ENCODE measurements at places on chromosomes 4 and X.

DNA sequence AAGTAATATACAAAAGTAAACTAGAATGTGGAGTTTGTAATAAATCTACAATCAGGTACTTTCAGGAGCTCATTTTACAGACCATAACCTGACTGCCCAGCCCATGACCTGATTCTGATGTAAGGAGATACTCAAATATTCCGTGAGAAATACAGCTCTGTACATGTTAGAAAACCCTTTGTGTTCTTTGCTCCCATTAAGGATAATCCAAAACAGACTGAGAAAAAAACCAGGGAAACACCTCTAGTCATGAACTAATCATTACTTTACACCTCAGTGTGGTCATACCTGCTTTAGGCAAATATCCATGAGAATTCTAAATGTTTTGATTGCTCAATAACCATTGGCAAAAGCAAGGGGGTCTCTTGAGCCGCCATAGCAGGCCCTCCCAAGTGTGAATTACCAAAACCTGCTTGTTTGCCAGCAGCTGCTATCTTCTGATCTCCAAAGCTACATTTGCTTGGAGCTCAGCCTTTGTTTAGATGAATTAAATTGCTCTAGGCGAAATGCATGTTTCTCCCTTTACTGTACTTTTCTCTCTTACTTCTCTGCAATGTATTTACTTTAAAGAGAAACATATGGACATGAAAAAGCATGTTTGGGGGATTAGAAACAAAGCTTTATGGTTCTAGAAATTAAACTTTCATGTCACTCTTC is 79.1 kb downstream of the ANKRD50 start:
- DNase-seq, result no peak

- no peak for DNase-seq
These were observed 10.1 kb downstream of the SYNPO2 start for GRCh38 chr4:118898684-118899138.

DNA sequence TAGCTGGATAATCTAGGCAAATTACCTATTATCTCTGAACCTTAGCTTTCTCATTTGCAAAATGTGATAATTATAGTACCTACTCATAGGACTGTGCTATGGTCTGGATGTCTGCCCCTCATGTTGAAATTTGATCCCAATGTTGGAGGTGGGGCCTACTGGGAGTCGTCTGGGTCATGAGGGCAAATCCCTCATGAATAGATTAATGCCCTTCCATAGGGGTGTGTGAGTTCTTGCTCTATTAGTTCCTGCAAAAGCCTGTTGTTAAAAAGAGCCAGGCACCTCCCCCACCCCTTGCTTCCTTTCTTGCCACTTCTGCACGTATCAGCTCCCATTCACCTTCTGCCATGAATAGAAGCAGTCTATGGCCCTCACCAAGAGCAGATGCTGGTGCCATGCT is 73.9 kb downstream of the SERTM2 start:
- no peak for DNase-seq

DNA sequence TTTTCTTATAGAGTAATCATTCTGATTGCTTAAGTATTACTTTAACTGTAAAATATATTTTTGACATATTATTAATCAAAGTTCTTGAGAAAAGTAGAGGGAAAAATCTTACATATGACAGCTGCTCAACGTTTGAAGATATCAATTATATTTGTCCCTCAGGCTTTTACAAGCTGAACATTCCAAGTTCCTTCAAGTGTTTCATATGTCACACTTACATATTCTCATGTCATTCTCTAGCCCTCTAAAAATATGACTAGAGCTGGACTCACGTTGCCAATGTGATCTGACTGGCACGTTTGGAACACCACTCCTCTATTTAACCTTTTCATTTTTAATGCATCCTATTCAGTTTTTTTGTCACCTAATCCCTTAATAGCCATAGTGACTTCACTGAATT is 492.9 kb downstream of the PCDH18 start:
- DNase-seq, result no peak

DNA sequence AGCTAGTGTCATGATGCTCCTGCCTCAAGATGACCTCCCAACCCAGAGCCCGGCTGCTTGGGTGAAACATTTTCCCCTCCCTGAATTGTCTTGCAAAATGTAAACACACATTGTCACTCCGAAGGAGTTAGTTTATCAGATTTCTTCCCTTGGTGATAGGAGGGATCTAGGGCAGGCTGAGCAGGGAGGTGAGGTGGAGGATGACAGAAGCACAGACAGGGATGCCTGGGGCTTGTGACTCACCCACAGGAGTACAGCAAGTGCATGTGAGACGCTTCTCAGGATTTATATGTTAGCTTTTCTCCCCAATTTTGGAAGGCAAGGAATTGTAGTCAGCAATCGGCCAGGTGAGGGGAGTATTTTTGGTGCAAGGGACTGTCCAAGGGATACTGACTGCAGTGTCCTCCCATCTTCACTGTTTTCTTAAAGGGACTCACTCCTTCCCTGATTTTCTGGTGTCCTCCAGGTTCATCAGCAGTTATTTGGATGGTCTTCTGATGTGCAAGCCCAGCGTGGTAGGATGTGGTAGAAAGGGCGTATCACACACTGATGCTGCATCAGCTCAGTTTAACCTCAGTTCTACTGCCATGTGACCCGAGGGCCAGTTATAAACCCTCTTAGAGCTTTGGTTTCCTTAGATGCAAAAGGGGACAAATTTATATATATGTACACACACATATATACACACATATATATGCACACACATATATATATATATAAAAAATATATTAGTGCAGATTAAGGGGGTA is 46.2 kb upstream of the IGFBP7 start:
- DNase-seq, result no peak

GRCh38 chrX:7545564-7545963 is 297.4 kb upstream of the VCX start:
- DNase-seq, result no peak

DNA sequence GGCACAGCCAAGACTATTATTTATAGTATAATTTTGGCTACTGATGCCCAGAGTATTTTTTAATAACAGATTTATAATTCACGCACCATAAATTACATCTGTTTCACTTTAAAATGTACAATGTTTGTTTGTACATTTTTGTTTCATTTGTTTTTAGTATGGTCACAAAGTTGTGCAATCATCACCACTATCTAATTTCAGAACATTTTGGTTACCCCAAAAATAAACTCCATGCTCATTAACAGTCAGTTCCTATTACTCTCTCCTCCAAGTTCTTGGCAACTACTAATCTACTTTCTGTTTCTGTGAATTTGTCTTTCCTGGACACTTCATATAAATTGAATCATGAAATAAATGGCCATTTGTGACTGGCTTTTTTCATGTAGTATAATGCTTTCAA is 176.7 kb downstream of the SH3BGRL start:
- no peak for DNase-seq

DNA sequence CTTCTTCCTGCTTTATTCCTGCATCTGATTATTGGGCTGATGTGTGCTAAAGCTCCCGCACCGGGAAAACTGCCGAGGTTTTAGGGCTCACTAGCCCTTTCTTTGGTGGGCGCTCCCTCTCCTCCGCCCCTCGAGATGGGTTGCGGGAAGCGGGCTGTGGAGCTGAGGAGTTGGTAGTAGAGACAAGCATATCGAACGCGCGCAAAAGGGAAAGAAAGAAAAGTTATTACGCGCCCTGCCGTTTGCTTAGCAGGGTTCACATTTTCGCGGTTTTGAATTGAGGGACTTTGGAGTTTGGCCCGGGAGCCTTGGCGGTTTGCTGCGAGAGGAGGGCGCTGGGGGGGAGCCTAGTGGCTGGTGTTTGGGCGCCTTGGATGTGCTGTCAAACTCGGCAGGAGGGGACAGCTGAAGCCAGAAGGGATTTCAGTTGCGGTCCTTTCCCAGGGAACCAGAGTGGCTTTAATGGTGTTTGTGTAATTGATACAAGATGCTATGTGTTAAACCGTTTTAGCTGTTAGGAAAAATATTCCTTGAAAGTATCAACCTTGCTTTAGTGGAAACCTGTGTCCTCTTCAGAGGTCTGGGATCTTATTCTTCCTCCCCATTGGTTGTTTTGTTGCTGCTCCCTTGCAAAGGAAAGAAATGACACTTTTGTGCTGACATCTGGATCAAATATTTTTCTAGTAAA is 1.1 kb downstream of the GAB1 start:
- no peak for DNase-seq

DNA sequence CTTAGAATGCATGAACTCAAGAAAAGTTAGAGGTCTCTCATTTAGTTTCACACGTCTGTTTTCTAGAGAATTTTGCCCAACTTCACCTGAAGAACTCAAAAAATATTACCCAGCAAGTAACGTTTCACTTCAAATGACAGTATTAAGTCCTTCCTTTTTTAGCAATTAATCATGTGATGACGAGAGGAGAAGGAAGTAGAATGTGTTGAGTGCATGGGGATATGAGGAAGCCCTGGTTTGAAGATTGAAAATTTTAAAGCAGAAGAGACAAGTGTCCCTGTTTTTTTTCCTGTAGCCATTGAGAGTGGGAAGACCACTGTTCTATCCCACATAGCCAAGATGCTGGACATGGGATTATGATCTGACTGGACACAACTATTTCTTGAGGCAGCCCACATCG is 406.3 kb upstream of the CPEB2 start:
- no peak for DNase-seq

DNA sequence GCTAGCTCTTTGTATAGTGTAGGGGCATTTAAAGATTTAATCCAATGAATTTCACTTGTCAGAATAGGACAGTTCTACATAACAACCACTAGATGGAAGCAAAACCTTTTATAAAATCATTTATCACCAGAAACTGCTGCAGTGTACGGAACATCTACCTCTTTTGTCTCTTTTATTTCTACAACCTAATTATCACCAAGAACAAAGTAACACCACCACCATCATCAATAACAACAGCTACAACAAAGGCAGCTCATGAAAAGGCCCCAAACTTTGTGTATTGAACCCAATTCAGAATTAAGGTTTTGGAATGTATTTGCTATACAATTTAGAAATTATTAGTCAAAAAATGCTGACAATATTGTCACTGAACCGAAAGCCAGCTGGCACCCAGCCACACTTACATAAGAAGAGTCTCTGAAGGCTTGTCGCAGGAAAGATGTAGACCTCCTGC is 260.9 kb upstream of the RPS6KA3 start:
- DNase-seq, result peak; percentile 58

DNA sequence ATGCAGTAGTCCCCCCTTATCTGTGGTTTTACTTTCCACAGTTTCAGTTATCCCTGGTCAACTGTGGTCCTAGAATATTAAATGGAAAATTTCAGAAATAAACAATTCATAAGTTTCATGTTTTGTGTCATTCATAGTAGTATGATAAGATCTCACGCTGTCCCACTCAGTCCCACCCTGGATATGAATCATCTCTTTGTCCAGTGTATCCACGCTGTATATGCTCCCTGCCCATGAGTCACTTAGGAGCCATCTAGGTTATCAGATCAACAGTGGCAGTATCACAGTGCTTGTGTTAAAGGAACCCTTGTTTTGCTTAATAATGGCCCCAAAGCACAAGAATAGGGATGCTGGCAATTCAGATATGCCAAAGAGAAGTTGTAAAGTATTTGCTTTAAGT is 16.2 kb upstream of the SYTL4 start:
- DNase-seq, result no peak

DNA sequence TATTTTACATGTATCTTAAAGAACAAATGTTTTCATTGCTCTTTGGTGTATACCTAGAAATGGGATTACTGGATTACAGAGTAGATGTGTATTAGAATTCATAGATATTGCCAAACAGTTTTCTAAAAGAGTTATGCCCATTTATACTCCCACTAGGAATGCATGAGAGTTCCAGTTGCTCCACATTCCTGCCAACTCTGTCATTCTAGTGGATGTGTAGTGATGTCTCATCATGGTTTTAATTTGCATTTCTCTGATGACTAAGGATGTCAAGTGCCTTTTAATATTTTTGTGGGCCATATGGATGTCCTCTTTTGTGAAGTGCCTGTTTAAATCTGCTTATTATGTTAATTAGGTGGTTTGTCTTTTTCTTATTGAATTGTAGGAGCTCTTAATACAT is 65.6 kb upstream of the BMP2K start:
- no peak for DNase-seq

DNA sequence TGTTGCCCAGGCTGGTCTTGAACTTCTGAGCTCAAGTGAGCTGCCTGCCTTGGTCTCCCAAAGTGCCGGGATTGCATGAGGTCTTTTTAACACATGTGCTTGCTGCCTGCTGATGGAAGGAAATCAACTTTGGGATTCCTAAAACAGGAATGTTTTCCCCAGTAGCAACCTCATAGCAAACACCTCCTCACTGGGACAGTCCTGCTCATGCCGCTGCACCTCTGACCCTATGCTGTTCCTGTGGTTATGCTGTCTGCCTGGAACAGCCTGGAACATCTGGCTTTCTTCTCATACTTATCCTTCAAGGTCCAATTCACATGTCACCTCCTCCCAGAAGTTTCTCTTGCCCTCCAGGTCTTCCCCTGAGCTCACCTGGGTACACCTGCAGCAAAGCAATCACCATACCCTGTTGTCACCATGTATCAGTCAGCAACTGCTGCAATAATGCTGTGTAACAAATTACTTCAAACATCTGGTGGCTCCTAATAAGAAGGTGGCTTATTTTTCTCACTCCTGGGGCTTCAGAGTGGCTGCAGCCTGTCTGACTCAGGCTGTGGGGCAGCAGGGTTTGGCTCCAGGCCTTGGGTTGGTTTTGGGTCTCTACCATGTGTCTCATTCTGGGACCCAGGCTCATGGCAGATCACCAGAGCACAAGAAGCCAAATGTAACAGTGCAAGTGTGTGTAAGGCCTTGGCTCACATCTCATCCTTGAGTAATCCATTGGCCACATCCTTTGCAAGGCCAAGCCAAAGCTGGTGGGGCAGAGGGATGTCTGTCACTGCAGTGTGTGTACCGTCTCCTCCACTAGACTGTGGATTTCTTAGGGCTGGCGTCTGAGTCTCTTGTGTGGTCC is 59.4 kb upstream of the SORCS2 start:
- DNase-seq, result no peak

GRCh38 chrX:148930206-148930729 is 429.9 kb downstream of the AFF2 start:
- DNase-seq, result no peak

GRCh38 chrX:129823522-129823921 is 20.2 kb downstream of the ZDHHC9 start:
- no peak for DNase-seq

GRCh38 chr4:153211986-153212728 is 7.9 kb downstream of the TRIM2 start:
- DNase-seq, result no peak

- DNase-seq, result no peak
These were observed 14.6 kb downstream of the CTBP1 start for GRCh38 chr4:1234309-1234695.

DNA sequence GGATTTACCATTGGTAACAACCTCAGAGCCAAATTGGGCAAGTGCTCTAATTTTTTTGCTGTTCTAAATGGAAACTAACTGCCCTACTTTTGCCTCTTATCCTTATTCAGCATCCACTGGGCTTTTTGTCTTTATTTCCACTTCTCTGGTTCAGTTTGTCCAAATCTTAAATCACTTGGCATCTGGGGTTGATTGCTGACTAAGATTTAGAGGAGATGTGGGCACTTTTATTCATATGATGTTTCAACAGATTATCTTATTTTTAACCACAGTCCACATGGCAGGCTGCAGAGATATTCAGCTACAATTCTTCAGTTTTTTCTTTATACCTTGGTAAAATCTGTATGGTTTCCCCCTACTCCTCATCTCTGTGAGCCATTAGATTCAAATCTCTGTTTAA is 1161.4 kb upstream of the PCDH7 start:
- DNase-seq, result no peak
